Neuronal stem cell (in vitro differentiated cells): ENCODE measurements at places on chromosomes 6 and 20.

DNA sequence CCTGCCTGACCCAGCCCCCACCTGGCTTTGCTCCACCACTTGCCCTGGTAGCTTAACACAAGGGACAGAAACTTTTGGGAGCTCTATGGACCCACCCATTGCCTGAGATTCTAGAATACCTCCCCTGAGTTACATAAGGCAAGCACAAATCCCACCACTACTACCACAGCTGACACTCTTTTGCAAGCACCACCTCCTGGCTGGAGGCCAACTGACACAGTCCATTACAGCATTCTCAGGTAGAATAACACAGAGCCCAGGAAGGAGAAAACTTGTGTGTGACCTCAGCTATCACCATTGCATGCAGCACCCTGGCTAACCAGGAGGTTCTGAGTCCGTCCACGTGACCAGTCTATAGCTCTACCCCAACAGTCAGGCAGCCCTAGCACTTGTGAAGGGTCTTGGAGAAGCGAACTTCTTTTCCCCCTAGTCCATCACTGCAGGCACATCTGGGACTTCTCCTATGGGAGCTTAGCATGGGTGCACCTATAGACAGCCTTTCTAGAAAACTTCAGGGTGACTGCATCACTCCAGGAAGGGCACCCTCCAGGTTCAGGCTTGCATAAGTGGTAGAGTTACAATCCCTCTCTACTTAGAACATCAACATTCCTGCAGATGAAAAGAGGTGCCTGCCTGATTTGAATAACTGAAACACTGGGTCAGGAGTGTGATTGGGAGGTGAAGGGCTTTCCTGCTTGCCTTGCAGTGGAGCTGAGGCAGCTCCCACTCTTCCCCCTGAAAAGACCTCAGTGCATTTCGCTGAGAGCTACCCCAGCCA, 30.1 kb downstream of the CITED2 start:
- no peak for DNase-seq

GRCh38 chr6:159400826-159401225, 231.6 kb downstream of the FNDC1 start:
- no peak for DNase-seq

- no peak for DNase-seq
Measured at GRCh38 chr6:124943658-124944057, 18.6 kb upstream of the RNF217 start.

DNA sequence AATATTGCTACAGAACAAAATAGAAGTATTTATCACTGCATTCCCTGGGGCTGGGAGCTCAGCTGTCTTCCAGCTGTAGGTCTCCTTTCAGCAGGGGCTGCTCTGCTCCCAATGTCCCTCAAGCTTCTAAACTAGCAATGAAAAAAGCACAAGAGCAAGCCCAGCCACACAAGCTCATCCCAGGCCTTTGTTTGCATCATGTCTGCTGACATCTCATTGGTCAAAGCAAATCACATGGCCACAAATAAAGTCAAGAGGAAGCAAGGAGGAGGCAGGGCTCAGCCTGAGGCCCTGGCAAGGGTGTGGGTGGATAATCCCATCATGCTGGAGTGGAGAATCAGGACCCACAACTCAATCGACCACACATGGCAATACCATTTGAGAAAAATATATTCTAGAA, 2.2 kb upstream of the BFSP1 start:
- DNase-seq: peak; percentile 45

GRCh38 chr6:69238067-69238466, 558.7 kb downstream of the LMBRD1 start:
- no peak for DNase-seq

- no peak for DNase-seq
Measured at GRCh38 chr20:57214948-57215347, 51.5 kb downstream of the BMP7 start.

DNA sequence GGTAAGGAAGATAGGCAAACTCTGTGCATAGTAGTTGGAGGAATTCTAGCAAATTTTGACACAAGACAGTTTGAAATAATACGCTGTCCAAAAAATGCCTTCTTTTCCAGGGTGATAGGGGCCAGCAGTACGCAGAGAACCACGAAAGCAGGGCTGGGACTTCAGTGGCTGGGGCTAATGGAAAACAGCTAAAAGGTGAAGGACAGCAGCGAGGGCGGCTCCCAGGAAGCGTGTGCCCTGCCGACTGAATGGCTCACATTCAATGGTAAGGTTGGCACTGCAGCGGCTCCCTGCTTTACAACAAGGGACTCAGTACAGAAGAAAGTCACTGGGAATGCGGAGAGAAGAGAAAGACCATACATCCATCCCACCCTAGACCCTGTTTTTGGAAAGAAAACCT, 131.1 kb downstream of the MYLK4 start:
- no peak for DNase-seq

- no peak for DNase-seq
Measured at GRCh38 chr6:138113588-138114210, 6.5 kb upstream of the PERP start.

DNA sequence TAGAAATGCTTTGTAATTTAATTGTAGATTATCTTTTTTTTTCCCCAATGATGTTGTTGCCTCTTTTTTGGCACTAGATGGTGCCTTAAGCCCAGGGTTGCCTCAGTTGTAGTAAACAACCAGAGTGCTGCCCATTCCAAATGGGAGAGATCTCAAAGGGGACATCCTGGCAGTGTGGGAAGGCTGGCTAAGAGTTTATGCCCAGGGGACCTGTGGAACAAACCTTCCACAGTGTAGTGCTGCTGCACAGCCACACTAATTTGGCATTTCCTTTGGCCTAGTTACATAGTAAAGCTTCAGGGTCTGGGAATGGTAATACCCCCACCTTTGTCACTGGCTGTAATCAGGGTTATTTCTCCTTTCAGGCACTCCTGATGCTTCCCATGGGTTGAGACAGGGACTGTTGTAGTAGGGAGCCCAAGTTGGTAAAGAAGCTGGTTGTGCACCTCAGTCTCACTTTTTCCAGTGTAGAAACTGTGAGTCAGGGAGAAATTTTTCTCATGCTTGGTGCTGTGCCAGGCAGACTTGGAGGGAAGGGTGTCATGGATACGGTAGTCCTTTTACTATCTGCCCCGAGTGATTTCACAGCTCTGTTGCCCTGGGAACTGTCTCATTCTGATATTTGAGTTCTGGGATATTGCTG, 177.8 kb upstream of the ECI2 start:
- DNase-seq: no peak

DNA sequence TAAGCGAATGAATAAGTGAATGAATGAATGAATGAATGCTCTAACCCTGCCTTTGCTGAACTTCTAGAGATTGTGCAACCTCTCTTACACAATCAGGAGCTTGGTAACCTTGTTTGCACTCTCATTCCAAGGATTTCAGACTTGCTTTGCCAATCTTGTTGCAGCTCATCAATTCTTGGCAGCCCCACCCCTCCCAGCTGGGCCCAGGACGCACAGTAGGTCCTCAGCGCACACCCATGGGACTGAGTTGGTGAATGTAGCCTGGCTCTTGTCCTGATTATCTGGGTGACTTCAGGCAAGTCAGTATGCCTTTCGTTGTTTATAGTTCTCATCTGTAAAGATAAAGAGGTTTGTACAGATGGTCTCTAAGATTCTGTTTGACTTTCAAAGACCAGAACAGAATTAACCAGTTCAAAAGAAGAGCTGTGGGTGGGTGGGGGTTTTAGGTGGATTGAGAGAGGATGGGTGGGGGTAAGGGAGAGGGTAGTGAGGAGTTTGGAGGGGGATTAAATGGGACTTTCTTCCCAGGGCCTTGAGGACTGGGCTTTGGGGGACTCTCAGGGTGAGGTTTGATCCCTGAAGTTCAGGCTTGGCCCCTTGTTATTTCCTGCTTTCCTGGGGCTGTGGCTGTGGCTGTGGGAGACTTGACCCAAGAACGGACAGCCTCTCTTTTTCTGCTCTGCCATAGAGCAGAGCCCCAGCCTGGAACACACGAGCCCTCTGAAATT, 33.2 kb downstream of the VEGFA start:
- DNase-seq: no peak

GRCh38 chr6:29112135-29112534, 4.3 kb downstream of the OR2J3 start:
- no peak for DNase-seq
